Psoas muscle (tissue), 8 donors: ENCODE measurements at places on chromosomes 2 and 18. TPM values are rescaled to one million over a fixed set of nuclear protein-coding genes. Genes with fewer than 3 reads are reported as not detected.

- DNase-seq, result no peak
These were observed 71.5 kb downstream of the SNTG2 start for GRCh38 chr2:1022178-1022577.

Gene GNAL
- total RNA-seq, result 16.6 TPM

DNA sequence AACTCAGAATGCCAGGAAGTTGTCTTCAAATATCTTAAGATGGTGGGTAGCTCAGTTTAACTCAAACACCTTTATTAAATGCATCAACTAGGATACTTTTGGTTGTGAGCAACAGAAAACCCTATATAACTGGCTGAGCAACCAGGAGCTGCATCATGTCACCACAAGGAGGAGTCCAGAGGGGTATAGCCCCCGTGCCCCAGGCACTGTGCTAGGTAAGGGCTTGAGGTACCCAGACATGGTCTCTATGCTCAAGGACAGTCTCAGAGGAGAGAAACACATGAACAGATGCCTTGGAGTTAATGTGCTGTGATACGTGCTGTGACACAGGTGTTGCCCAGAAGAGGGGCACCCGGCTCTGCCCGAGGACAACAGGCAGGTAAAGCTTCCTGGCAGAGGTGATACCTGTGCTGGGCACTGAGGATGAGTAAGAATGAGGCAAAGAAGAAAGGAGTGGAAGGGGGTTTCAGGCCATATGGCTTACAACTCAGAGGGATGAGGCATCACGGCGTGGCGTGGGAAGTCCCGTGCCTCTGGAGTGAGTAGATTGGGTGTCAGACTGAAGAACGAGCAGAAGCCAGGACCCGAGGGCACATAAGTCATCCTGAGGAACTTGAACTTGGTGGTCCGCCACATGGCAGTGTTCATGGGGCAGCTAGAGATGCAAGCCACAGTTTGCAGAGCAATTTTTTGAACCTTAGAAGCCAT is 32.0 kb upstream of the CAB39 start:
- DNase-seq, result no peak

DNA sequence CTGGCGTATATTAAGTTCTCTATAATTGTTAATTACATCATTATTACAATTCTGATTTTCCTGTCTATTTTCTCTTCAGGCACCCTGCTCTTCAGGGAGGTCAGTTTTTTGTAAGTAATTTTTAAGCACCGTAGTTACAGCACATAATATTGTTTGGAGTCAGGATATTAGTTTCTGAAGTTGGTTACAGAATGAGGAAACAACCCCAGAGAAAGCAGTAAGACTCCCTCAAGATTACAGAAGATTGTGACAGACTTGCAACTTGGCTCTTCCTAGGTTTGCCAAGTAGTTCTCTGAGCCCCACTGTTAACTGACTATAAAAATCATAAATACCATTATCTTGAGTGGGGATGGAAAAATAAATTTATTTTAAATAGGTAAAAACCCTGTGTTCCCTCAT is 921 bp downstream of the RPE start:
- DNase-seq, result no peak

DNA sequence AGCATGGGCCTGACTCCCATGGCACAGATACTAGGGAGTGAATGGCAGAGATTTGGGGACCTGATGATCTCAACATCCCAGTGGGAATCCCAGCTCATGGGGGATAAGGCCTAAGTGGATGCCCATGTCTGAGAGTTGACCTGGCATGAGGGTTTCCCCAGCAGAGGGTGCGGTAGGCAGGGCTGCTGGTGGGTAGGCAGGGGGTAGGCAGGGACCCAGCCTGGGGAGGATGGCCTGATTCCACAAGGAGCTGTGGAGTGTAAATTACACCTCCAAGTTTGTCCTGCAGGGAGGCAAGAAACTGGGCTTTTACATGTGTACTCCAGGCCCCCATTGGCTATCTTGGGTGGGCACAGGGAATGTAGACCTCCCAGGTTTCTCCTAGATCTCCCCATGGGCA is 46.9 kb downstream of the INPP5D start:
- no peak for DNase-seq

DNA sequence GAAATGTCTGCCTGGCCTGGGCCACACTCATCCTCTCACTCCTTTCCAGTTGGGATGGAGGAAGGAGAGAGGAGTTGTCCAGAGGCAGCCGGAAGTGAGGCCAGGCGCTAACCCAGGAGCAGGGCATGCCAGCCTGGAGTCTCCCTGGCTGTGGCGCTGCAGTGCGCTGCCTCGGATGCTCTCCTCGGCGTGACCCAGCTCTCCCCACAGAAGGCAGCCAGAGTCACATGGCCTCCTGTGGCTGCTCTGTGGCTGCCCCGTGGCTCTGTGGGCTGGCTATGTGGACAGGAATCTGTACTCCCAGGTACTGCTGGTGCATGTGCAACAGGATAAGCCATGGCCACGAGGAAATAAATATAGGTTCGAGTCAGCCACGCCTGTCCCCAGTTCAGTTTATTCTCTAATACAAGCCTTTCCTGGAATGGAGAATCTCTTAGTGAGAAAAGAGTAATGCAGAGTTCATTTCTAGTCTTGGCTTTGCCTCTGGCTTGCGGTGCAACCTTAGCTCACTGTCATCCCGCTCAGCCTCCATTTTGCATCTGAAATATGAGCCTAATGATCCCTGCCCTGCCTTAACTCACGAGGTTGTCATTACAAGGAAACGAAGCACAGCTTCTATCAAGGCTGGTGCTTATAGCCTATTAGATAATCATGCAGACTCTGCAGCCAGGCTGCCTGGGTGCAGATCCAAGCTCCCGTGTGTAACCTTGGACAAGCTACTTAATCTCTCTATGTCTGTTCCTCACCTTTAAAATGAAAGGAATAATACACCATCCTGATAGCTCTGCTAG is 106.3 kb downstream of the ANTXR1 start:
- DNase-seq, result no peak

Gene MC2R
- not detected for total RNA-seq

GRCh38 chr2:136131961-136132824 is 14.2 kb upstream of the CXCR4 start:
- no peak for DNase-seq

DNA sequence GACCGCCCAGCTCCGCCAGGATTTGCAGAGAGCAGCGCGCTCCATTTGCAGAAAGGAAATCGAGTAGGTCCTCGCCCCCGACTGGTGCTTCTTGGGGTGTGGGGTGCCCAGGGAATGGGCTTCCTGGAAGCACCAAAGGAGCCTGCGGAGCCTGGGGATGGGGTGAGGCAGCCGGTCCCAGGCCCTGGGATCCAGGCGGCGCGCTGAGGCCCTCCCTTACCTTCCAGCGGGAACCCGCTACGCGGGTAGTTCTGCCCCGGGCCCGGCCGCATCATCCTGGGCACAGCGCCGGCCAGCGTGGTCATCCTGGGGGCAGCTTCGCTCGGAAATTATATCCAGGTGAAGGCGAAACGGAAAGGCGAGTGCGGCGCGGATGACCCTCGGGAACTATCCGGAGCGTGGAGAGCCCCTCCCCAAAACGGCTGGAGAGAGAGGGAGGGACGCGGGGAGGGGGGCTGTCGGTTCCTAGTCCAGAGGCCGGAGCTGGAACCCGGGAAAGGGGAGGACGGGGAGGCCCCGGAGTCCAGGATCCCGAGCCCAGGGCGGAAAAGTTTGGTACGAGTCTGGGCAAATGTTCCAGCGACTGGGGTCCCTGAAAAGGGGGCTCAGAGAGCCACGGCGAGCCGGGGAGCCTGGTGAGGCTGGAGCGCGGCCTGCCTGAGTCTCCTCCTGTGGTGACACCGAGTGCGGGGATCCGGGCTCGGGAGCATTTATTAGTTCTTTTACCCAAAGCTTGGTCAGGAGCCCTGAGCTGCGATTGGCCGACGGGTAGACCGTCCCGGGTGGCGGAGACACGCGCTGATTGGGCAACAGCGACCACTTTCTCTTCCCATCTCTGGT is at the start of gene PAX3:
PAX3 (minus strand) TSS at position 688 of the 840 bp plus-strand sequence; CDS start at position 305, 383 bp downstream.
- peak; percentile 64 for DNase-seq
